Peyer's patch (tissue), 4 donors: ENCODE measurements at places on chromosomes 1 and 21.

DNA sequence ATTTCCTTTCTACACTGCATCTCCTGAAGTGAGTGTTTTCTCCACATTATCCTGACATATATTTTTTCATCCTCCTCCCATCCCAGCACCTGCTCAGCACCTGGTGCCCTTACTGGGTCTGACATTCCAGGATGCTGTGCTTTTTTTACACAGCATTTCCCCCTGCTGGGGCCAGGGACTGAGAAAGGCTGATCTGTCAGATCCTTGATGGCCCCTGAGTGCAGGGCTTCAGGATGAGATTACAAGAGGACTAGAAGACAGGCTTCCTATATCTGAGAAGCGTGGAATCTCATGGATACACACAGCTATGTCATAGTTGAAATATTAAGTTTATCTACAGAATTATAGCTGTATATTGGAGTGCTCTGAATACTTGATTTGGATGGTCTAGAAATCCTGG, 24.4 kb downstream of the RCAN1 start:
- DNase-seq, result no peak

- DNase-seq, result no peak
These were observed 139.7 kb upstream of the C1orf87 start for GRCh38 chr1:60213253-60213652.

DNA sequence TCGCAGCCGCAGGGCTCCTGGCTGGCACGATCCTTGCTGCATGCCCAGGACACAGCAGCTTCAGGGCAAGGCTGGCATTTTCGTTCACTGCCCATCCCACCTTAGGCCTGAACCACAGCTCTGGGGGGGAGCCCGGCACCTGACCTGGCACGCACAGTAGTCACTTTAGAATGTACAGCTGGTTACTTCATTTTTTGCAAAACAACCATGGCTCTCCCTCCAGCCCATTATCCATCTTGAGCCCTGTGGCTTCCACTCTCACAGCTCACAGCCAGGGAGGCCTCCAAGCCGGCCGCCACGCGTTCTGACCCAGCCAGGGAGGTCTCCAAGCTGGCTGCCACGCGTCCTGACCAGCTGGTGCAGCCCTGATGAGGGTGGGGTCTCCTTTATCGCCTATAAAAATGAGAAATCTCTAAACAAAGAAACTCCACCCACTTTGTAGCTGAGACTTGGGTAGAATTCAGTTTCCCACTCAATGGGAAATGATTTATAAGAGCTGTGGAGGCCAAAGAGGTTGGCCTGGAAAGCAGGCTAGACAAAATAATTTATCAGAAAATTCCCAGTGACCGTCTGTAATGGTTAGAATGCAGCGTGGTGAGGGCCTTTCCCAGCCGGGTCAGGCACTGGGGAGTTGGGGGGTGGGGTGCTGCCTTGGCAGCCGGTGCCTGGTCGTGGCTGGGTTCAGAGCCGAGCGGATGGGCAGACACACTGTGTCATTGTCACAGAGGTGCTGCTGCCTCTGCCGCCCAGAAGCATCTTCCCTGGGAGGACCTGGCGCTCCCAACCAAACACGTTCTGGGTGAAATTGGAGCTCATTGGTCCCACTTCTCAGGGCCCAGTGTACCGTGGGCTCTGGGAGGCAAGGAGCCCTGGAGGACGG, 54.6 kb upstream of the ACTRT2 start:
- DNase-seq, result no peak

DNA sequence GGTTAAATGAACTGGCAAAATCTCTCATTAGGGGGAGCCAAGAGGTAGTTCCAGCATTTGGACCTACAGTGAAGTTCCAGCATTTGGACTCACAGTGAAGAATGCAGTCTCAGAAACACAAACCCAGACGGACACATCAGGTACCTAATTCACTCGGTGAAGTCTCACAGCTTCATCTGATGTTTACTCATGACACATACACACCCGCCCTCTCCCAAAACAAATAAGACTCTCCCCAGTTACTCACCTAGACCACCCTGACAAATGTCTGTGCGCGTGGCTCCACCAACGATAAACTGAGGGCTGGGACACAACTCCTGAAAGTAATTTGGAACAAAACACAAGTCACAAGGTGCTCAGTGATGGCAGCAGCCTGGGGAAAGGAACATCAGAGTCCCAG, 11.4 kb downstream of the CAPN8 start:
- DNase-seq, result no peak

GRCh38 chr1:184482136-184482535, 95.3 kb downstream of the C1orf21 start:
- no peak for DNase-seq

DNA sequence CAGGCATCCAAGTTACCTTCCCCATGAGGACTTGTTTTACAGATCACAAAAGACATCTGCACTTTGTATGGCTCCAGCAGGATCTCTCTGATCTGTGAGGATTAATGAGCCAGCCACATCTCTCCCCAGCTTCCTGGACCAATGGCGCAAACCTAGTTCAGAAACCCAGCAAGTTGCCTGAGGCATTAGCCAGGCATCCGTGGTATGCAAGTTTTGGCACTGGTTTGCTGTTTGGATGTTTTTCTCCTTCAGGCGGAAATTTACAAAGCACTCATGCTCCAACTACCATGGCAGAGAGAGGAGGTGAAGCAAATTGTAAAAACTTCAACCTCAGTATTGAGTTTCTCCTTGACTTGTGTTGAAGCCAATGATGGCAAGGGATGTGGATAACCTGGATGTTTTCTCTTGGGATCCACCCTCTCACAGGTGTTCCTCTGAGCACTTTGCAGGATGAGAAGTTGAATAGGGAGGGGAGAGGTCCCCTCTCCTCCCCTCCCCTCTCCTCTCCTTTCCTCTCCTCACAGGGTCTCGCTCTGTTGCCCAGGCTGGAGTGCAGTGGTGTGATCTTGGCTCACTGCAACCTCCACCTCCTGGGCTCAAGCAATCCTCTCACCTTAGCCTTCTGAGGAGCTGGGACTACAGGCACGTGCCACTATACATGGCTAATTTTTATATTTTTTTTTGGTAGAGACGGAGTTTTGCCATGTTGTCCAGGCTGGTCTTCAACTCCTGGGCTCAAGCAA, 25.6 kb upstream of the ENO1 start:
- peak; percentile 51 for DNase-seq

DNA sequence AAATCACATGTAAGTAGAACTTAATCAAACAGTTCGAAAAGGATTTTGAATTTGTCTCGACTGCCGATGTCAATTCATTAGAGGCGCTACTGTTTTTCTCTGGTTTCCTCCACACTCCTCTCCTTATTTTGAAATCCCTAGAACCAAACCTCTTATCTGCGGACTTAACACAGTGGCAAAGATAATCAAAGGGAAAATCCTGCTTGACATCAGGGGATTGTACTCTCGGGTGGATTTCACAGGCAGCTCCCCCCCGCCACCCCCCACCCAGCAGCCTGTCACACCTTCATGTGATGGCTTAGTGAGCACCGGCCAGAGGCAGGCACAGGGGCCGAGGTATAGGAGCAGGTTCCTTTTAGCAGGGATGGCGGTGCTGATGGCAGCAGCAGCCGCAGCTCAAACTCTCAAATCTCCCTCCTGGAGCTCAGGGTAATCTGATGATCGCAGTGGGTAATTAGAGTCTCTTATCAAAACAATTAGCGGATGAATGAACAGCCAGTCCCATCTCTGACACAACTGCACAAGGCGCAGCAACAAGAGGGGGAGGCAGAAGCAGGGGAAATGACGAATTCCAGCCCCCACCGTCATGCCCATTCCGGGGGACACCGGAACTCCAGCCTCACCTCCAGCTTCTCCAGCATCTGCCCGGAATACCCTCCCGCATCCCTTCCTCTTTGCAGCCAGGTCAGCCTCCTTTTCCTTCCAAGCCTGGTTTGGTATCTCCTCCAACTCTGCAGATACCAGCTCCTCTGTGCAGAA, 80.3 kb downstream of the SSBP3 start:
- DNase-seq, result no peak

GRCh38 chr1:110339407-110340206, 430 bp downstream of the RBM15 start:
- peak; percentile 57 for DNase-seq

GRCh38 chr1:184970691-184971161, 3.6 kb downstream of the NIBAN1 start:
- DNase-seq, result no peak

GRCh38 chr1:41294216-41294615, 52.1 kb upstream of the SCMH1 start:
- DNase-seq, result no peak

DNA sequence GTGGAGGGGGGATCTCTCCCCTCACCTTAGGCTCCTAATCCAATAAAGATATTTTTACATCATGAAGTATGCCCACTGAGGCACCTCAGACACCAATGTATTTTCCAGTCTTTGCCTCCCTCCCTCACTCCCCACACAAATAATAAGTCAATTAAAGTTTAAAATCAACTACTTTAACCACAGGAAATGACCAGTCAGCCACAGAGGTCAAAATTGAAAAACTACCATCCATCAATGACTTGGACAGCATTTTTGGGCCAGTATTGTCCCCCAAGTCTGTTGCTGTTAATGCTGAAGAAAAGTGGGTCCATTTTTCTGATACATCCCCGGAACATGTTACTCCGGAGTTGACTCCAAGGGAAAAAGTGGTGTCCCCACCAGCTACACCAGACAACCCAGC, 70.6 kb upstream of the DYNLT5 start:
- no peak for DNase-seq

DNA sequence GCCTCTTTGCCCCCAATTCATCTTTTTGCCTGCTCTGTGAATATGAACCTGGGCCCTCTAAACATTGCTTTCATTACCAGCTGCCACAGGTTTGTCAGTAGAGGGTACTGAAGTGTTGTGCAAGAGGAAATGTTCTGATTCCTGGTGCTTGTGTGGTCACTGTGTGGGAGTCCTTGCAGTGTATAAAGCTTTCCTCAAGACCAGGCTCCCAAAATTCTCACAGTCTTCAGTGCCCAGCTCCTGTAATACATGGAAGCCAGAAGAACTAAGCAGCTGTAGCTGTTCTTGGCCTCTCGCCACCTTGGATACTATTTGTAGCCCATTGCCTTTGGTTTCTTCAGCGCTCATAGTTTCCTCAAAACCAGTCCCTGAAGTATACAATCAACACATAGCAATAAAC, 1046.2 kb downstream of the BRINP3 start:
- DNase-seq, result no peak

DNA sequence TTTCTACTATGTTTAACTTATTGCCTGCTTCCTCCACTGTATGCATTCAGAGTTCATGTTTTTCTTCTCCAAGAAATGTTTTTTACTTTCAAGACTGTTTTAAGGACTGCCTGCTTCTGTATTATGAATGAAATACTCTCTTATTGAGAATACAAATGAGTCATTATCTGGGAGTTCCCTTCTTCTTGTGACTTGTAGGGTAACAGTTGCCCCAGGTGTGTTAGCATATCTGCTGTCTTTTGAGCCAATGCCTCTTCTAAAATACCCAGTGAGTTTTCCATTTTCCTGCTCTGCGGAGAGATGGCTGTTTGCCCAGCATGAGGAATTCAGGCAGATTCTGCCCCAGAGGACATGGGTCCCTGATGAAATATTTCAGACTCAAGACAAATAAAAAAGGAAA, 34.1 kb upstream of the ST6GALNAC5 start:
- no peak for DNase-seq

GRCh38 chr21:36491209-36491910, 11.4 kb upstream of the CLDN14 start:
- DNase-seq, result no peak

GRCh38 chr1:174768516-174768915, 231.2 kb upstream of the CACYBP start:
- DNase-seq, result no peak

DNA sequence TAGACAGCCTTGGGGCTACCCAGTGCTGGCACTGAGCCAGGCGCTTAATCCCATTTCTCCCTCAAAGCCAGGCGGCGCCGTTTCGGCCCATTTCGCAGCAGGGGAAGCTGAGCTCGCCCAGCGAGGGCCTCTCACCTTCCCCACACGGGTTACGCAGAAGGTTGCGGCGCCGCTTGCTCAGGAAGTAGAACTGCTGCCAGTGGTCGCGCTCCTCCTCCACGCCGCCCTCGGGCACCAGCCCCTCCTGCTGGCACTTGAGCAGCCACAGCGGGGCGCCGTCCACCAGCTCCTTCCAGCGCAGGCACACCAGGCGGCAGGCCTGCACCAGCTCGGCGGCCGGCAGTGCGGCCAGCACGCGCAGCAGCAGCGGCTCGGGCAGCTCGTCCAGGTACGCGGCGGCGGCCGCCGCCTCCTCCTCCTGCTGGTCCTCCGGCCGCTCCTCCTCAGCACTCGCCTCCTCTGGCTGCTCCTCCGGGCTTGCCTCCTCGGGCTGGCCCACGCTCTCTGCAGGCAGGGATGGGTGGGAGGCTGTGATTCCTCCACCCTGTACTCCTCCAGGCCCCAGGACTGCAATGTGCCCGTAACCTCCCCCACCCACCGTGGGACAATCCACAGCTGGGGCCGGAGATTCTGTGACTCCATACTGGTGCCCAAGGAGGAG, 3.8 kb downstream of the FBXO2 start:
- DNase-seq, result peak; percentile 86

DNA sequence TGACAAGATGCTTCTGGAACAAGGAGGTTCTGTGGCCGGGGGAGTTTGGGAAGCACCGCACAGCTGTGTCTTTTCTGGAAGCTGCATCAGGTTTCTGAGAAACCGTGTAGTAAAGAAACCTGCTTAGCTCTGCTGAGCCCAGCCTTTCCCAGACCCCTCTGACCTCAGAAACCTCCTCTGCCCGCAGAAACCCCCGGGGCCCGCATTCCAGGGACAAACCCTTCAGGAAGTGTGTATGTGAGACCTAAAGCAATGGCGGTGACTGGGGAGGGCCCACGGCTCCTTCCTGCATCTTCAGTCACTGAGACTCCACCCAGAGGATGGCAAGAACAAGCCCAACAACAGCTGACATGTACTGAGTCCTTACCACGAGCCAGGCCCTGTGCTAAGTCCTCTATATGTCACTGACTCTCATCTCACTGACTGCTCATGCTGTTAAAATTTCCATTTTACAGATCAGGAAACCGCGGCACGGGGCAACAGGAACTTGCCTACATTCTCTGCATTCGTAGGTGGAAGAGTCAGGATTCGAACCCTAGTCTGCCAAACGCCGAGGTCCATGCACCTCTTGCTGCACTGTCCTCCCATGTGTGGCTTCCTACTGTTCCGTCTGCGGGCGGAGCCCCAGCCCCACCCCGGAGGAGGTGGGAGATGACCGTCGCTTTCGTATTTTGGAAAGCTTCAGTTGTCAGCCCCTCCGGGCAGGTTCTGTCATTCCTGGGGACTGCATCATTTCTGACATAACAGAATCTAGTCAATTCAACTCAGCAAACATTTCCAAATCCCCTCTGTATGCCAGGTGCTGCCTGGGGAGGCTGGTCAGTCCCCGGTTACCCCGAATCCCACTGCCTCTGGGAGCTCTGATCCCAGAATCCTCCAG, 73.3 kb upstream of the KLHDC7A start:
- no peak for DNase-seq

DNA sequence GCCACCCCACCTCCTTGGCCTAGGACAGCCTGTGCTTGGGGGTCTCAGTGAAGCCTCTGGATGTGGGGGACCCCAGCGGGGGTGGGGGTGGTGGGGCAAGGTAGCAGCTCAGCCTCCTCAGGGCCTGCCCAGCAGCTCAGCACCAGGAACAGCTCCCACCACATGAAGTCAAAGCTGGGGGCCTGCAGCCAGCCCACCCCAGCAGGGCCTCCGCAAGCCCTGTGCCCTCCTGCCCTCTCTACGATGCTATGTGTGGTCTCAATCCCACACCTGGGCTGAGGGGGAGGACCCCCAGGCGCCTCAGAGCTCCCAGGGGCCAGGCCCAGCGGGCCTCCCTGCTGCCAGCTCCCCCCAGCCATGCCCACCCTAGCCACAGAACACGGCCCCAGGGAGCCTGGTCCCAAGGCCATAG, 18.6 kb downstream of the PANK4 start:
- no peak for DNase-seq
